ENCODE measurements at places on chromosomes 11 and 22.

DNA sequence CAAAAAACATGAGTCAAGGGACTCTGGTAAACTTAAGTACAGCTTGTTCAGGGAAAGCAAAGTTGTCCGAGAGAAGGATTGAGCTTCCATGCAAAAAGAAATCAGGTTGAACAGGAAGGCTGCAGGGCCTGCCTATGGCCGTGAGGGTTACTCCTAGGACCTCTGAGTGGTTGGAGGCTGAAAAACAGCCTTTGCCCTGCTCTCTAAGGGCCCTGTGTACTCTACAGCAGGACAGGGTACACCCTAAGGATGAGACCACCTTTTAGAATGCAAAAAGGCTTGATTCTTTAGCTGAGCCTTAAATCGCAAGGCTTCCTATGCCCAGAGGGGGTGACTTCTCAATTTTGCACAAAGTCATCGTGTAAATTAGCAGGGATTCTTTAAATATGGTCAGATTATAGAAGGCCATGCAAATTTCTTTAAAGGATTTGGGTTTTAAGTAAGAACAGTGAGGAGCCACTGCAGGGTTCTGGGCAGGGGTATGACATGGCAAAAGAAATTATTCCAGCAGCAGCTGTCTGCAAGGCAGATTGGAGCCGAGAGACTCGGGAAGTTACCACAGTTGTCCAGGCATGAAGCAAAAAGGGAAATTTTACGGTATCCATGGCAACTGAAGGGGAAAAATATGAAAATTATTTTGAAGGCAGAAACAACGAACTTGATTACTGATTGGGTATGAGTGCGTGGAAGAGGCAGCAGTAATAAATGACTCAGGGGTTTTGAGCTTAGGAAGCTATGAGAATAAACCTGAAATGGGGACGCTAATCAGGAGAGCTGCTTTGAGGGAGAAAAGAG lies 91.8 kb downstream of the FAM76B start:
- no peak for DNase-seq

DNA sequence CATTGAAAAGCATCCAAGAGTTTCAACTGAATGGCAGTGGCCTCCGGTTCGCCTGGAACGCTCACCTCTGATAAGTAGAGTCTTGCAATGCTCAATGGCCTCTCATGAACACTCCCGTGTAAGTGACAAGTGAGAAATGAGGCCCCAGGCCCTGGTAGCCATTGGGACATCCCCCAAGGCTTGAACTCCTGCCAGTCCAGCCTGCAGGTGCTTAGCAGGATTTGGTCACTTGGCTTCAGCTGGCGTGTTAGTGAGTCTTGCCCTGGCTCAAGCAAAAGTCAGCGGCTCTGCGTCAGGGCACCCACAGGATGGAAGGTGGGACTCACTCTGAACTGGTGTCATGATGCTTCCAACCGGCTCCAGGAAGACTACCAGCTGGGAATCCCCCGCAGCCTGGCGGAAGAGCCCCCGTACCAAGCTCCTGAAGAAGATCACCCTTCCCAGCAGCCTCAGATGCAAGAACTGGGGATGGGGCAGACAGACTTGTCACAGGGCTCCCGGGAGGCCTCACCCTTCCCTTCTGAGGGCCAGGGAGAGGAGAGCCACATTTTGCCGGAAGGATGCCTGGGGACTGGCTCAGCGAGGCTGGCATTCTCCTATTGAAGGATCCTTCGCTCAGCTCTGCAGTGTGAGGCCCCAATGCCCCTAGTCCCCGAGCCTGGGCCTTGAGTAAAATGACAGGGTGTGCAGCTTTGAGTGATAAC lies 19.3 kb downstream of the MB start:
- DNase-seq: no peak

DNA sequence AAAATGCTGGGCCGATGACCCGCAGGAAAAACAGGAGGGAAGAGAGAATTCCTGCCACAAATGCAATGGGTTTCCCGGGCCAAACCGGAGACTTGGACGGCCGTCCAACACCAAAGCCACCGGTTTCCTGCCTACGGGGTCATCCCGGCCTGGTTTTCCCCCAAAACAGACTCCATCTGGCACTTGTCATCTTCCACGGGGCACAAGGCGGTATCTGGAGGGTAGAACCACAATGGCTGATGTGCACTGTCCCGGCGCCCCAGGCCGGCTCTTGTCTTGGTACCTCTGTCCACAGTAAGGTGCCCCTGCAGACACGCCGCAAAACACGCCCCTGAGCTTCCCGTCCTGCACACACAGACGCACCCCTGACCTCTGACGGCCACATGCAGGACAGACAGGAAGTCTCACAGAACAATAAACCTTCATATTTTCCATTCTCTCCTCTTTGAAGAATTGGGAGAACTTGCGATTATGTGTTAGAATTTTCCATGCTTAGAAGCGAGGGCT lies 20.1 kb downstream of the CELSR1 start:
- no peak for DNase-seq

DNA sequence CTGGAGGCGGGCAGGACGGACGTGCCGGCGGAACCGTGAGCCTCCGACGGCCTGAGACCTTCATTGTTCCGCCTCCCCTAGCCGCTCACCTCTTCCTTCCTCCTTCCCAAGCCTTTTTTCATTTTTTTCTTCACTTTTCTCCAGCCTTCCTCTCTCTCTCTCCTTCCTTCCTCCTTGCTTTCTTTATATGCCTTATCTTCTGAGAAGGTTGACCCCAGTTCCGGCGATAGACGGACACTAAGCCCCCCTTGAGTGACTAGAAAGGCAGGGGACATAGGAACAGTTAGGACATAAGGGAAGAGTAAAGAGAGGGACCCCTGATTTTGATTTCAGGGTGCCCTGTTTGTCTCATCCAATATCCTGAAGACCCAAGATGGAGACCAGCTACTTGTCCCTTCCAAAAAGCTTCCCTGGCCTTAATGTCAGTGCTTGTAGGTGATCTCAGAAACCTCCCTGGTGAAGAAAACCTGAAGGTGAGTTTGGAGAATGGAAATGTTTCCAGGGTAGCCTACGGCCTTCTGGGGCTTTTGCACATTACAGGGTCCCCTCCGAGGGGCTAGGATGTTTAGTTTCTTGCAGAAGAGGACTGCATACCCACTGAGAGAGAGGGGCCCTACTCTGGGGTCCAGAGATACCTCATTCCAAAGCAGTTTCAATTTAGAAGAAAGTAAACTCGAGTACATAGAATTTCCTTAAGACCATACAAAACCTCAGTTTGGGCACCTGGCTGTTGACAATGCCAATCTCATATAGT lies 3.5 kb downstream of the ADM start:
- peak; percentile 46 for DNase-seq

GRCh38 chr11:13999704-14000103 lies 37.2 kb downstream of the SPON1 start:
- DNase-seq: no peak

GRCh38 chr22:39289533-39289932 lies 29.9 kb downstream of the RPL3 start:
- no peak for DNase-seq

- DNase-seq: no peak
Observed at GRCh38 chr22:47795477-47796127, 1033.2 kb downstream of the TBC1D22A start.

GRCh38 chr11:76744186-76745043 lies 38.7 kb upstream of the TSKU start:
- DNase-seq: peak; percentile 36

GRCh38 chr11:47326198-47326597 lies 26.3 kb downstream of the MYBPC3 start:
- DNase-seq: no peak

DNA sequence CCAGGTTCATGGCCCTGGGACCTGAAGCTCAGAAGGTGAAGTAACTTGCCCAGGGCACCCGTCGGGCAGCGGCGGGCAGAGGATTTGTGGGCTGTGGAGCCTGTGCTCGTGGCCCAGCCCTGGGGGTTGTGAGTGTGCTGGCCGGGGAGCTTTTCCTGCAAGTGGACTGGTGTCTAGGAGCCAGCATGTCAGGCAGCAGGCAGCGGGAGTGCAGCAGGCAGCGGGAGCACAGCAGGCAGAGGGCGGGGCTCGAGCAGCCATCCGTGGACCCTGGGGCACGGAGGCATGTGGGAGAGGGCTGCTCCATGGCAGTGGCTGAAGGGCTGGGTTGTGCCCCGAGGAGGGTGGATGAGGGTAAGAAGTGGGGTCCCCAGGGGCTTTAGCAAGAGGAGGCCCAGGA lies 72.7 kb upstream of the PPP6R3 start:
- DNase-seq: no peak

- DNase-seq: no peak
Observed at GRCh38 chr22:37260155-37260795, 16.2 kb upstream of the RAC2 start.

GRCh38 chr11:86610559-86611341 lies 61.7 kb downstream of the ME3 start:
- no peak for DNase-seq

DNA sequence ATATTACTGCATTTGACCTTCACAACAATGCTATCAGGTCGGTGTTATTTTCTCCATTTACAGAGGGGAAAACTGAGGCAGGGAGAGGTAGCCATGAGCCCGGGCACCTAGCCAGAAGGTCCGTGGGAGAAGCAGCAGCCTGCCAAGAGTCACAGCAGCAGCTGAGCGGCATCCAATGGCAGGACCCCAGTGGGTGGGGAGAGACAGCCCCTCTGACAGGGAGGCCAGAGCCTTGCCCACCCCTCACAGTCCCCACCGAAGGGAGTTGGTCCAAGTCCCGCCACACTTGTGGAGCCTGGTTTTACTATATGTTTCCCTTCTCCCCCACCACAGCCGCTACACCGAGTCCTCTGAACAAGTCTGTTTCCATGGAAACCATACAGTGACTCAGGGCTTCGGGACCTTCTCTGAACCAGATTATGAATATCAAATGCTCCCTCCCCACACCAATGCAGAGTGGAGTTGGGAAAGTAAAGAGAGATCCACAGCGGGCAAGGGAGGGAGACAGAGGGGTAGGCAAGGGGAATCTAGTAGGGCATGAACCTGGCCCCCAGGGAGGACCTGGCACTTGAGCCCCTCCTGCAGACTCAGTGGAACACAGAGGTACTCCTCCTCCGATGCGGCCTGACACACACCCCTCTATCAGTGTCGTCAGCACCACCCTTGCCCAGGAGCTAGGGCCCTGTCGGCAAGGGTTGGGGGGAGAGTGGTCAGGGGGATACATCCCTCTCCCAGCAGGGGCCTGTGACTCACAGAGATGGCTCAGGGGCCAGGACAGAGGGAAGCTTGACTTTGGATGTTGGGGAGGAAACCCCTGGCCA lies 2.5 kb downstream of the CHST1 start:
- peak; percentile 76 for DNase-seq

GRCh38 chr11:8067929-8068575 lies 13.0 kb upstream of the TUB start:
- no peak for DNase-seq

DNA sequence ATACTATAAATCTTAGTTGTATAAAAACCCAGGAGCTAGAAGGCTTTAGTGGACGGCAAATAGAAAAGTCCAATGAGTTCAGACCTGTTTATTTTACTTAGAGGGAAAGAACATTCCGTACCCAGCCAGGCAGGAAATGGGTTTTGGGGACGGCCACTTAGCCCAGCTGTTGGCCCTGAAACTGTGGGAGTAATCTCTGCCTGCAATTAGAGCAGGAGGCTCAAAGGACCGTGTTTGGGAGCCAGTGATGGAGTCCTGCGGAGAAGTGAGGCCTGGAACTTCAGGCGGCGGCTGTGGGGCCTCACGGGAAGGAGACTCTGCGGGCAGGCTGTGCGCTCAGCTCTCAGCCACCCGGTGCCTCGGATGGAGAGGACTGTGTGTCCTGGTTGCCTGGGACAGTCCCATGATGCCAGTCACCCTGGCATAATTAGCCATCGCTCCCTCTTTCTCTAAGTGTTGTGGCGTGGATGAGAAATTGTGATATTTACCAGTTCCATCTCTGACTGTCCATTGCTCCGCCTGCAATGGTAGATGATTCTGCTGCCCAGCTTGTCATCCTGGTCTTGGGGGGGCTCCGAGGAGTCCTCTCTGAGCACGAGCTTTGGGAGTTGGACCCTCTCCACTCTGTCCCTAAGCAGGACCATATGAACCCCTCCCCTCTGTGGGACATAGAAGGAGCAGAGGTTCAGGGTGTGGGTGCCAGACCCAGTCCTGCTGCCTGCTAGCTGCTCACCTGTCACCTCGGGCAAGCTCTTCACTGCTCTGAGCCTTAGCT lies 530.3 kb downstream of the TBC1D22A start:
- DNase-seq: no peak

- DNase-seq: no peak
Observed at GRCh38 chr11:10503221-10503620, 37.8 kb downstream of the RNF141 start.

DNA sequence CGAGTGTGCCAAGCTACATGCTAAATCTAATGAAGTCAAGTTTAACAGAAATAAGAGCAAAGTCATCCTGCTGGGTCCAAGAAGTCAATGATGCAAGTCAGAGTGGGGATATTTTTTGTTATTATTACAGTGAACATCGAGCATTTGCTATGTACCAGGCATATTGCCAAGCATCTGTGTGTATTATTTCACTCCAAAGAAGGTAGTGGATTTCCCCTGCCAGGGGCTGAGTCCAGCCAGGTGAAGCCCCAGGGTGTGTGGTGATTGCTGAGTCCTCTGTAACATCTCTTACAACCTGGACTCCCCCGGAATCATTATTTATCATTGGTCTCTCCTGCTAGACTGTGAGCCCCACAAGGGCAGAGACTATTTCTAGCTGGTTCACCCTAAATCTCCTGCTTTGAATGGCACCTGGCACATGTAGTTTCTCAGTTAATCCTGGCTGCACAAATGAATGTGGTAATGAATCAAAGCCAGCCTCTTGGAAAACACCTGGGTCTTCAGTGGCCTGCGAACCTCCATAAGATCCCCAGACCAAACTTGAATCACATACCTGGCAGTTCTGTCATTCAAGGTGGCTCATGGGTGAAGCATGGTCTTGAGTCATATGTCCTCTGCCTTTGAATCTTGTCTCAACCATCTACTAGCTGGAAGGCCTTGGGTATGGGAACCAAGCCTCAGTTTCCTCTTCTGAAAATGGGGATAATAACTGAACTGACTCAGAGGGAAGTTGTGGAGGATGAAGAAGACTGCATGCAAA lies 549.2 kb downstream of the MIAT start:
- no peak for DNase-seq

- no peak for DNase-seq
Observed at GRCh38 chr22:26404851-26405421, 24.1 kb upstream of the ASPHD2 start.

- DNase-seq: no peak
Observed at GRCh38 chr11:72743321-72744221, 8.6 kb downstream of the ARAP1 start.

- DNase-seq: no peak
Observed at GRCh38 chr22:29757096-29757495, 9.7 kb downstream of the ZMAT5 start.

GRCh38 chr11:38123673-38124072 lies 1525.6 kb upstream of the RAG2 start:
- DNase-seq: no peak
